ENCODE measurements at places on chromosomes 2 and 18.

DNA sequence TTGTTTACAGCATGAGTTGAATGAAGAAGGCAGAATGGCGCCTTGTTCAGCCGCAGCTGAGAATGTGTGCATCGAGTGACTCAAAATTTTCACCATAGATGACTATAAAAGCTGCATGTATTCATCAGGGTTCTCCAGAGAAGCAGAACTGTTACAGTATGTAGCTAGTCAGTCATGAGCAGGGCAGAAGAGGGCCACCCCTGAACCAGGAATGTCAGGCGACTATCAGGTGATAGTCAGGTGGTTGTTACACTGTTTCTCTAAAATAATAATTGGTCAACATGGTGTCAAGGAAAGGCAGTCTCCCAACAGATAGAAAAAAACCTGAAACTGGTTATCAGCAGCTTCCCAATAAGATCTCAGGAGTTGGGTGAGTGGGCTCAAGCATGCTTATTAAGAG is 20.2 kb upstream of the NOSTRIN start:
- no peak for DNase-seq

DNA sequence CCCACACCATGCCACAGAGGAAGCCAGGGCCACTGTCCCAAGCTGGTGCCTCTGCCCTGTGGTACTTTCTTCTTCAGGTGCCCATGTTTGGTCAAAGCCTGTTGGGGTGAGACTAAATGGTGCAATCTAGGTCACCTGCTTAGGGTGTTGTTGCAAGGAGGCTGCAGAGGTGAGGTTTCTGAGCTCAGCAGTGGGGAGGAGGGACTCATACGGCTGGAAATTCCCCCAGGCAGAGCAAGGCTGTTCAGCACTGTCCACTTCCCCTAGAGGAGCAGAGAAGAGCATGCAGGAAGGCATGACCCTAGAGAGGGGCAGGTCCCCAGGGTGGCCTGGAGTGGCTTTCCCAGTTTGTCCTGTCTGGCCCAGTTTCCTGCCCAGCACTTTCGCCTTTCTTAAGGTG is 211.0 kb downstream of the HAUS1 start:
- DNase-seq, result no peak

DNA sequence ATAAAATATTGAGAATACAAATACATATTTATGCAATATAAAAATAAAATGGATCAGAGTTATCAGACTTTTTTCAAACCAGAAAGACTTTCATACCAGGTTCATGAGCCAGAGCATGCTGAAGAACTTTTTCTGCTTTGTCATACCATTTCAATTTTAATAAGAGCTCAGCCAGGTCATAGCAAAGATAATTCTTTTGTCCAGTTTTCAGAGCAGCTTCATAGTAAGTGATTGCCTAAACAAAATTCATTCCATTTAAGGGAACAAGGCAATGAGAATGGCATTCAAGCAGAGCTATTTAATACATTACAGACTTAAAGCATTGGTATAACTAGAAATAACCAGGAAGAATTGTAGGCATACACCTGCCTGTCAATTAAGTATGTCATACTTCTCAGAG is 42.3 kb downstream of the TTC21B start:
- peak; percentile 49 for DNase-seq

DNA sequence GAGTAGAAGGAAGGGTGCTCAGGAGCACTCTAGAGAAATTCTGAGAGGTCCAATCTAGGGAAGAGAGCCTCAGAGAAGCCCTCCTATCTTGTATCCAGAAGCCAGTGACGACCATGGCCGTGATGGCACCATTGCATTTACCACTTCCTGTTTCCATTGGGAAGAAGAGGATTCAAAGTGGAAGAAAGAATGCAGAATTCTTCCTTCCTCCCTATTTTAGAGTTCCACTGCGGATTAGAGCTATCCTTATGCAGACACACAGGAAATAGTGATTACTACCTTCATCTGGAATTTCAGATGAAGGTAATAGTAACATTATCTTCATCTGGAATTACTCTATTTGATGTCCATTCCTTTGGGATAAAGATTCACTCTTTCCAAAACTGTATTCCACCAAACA is 45.6 kb upstream of the PCBP1 start:
- peak; percentile 14 for DNase-seq

- DNase-seq, result no peak
These were observed 96.8 kb upstream of the RPRM start for GRCh38 chr2:153575171-153575853.

DNA sequence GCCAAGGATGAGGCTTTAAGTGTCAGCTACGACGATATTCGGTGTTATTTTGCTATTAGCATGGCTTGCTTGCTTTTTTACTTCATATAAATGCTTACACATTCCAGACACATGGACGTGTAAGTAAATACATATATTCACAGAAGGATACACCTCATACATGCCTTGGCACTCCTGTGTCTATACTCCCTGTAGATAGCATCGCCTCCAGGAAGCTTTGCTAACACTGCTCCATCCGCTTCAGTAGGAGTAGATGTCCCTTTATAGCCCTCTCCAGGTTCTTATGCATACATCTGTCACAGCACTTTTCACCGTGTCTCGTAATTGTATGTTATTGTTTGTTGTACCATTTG is 27.5 kb upstream of the KCTD1 start:
- DNase-seq, result no peak

DNA sequence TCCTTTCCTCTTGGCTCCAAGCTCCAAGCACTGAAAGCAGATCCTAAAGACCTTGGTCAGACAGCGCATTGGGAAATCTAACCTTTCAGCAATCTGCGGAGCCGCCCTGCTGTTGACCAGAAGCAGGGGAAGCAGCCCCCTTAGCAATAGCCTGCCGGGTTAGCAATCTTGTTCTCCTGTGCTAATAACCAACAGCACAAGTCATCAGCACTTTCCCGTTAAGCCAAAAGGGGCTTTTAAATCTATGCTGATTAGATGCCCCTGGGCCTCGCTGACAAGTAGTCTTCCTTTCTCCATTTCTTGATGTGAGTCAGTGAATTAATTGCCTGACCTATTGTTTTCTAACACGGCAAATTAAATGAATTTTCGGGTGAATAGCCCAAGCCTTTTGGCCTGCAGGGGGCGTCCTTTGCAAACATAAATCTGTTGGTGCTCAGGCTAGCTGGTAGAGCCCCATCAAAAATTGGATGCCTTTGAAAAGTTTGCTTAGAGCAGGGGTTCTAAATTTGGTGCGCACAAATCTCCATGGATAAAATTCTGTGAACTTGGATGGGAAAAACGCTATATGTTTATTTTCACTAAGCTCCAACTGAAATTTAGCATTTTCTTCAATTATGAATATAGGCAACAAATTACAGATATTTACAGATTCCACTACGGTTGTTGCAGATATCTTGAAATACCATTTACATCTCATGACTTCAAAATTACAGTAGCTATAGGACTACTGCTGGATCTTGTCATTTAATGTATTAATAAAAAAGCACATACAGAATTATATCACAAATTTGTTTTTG is 24.6 kb downstream of the MAIP1 start:
- peak; percentile 49 for DNase-seq

GRCh38 chr18:6885992-6886796 is 156.7 kb downstream of the ARHGAP28 start:
- DNase-seq, result peak; percentile 18
